CD4-positive, alpha-beta memory T cell (primary cell): ENCODE measurements at places on chromosomes 2 and 18. TPM values are rescaled to one million over a fixed set of nuclear protein-coding genes. Genes with fewer than 3 reads are reported as not detected.

Gene SCTR
- not detected for total RNA-seq

Gene UGT1A8
- total RNA-seq = not detected

Gene NEU4
- total RNA-seq = 0.14 TPM

Gene CAMKMT
- 16.2 TPM for total RNA-seq

Gene CTIF
- 5.2 TPM for total RNA-seq

Gene QPCT
- 1.2 TPM for total RNA-seq

Gene TMEFF2
- total RNA-seq = not detected

Gene STPG4
- total RNA-seq = 0.72 TPM

Gene CEBPZOS
- total RNA-seq = 41.0 TPM

Gene ANKRD62
- total RNA-seq = not detected

Gene CD8B
- total RNA-seq = 0.73 TPM

Gene SEC11C
- total RNA-seq = 85.1 TPM
